ENCODE measurements at places on chromosomes 16 and 17.

DNA sequence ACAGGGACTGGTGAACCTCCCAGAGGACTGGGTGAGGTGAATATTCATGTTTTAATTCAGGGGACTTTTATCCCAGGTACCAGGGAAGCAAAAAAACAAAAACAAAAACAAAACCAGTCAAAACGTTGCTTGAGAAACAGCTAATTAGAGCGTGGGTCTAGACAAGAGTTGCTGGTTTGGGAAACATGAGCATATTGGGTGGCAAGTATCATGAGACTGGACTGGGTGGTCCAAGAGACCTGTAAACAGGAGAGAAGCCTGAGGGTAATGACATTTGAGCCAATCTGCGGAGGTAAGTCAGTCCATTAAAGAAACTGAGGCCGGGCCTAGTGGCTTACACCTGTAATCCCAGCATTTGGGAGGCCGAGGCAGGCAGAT is 11.5 kb upstream of the BPTF start:
- DNase-seq, result no peak

DNA sequence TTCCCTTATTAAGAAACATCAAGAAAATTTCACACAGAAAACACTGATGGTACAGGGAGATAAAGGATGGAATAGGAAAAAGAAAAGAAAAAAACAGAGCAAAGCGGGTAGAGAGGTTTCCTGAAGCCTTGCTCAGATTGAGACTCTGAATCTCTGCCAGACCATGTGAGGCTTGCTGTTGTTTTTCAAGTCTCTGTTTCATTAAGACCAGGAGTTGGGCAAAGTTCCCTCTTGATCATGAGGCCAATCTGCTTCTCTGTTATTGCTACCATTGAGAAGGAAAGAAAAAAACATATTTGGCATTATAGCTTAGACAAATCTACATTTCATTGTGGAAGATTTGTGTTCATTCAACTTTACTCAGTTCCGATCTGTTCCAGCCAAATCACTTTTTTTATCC is 201.6 kb upstream of the SOX9 start:
- no peak for DNase-seq

DNA sequence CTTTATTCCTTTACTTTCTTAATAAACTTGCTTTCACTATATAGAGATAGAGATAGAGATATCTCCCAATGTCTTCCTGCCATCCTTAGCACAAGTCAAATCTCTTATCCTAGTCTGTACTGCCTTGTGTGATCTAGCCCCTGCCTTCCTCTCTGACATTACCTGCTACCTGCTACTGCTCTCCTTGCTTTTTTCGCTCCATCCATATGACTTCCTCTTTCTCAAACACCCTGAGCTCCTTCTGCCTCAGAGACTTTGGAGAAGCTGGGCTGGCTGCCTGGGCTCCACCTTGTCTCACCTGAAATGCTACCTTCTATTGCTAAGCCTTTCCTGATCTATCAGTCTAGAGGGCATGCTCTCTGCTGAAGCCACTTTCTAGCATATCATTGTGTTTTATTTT is 24.7 kb upstream of the WSB1 start:
- no peak for DNase-seq

GRCh38 chr16:920051-920681 is 50.6 kb downstream of the LMF1 start:
- DNase-seq, result no peak

- no peak for DNase-seq
Observed at GRCh38 chr17:77377710-77378235, 237.0 kb downstream of the SEC14L1 start.

GRCh38 chr16:9034056-9034455 is 57.4 kb upstream of the HAPSTR1 start:
- no peak for DNase-seq

DNA sequence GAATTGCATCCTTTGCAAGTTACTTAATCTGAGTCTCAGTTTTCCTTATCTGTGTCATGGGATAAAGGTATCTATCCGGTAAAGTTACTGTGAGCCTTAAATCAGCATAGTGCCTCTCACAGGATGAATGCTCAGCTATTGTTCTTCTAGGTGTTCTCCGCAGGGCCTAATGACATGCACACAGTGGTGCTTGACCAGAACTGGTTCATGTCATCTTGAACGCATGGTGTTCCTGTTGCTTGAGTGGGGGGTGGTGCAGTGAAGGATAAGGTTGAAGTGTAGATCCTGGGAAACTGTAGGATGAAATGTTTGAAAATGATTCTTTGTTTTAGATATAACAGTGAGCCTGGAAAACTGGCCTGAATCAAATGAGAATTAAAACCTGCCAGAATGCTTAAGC is 4.0 kb downstream of the KRT40 start:
- DNase-seq, result no peak

- DNase-seq, result no peak
Observed at GRCh38 chr16:16015849-16016248, 66.4 kb downstream of the ABCC1 start.

- DNase-seq, result no peak
Observed at GRCh38 chr17:35160354-35161201, 13.0 kb downstream of the UNC45B start.

DNA sequence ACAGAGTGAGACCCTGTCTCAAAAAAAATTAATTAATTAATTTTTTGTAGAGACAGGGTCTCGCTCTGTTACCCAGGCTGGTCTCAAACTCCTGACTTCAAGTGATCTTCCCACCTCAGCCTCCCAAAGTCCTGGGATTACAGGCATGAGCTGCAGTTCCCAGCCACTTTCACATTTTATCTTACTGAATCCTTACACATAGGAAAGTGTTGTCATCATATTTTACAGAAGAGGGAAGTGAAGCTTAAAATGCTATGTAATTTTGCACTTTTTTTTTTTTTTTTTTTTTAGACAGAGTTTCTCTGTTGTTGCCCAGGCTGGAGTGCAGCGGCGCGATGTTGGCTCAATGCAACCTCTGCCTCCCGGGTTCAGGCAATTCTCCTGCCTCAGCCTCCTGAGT is 21.1 kb upstream of the ZNF629 start:
- DNase-seq, result no peak

DNA sequence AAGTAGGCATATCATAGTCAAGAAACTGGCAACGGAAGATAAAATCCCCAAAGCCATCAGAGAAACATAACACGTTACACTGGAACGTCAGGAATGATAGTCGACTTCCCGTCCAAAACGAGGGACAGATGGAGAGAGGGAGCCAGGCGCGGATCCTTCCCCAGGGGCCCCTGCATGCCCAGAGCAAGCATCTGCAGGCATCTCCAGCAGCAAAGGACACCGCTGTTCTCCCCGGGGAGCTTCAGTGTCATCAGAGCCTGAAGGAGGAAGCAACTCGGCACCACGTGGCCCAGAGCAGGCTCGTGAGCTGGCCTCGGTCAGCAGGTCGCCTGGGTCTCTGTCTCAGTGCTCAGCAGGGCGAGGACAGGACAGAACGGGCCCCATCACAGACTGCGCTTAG is 50.1 kb downstream of the LMF1 start:
- DNase-seq, result no peak

DNA sequence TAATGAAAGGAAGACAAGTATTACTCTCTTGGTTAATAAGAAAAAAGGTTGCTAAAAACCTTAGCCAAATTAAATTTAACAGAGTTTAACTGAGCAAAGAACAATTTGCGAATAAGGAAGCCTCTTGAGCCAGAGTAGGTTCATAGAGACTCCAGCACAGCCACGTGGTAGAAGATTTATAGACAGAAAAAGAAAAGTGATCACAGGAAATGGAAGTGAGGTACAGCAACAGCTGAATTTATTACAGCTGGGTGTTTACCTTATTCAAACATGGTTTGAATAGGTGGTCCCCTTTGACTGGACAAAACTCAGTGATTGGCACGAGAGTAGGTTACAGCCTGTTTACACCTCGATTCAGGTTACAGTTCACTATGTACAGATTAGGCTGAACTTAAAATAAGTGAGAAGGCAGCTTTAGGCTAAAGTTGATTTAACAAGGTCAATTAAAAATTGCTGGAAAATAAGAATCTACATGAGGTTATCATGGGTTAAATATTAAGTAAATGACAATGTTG is 3.3 kb upstream of the CCL15 start:
- no peak for DNase-seq

GRCh38 chr17:38421171-38421841 is 7.0 kb upstream of the ARHGAP23 start:
- no peak for DNase-seq

- DNase-seq, result no peak
Observed at GRCh38 chr16:65523283-65523944, 401.6 kb upstream of the CDH11 start.

DNA sequence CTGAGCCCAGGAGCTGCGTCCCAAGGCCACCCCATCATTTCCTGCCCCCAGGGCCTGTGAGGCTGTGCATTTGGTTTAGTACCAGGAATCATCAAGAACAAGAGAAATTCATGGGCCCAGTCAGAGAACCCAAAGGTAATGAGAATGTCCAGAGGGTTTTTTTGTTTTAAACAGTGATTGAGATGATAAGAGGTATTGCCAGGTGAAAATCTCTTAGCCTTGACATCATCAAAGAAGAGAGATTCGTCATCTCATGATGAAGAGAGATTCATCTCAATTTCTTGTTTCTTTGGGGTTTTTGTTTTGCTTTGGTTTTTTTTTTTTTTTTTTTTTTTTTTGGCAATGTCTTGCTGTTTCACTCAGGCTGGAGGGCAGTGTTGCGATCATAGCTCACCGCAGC is 170.6 kb upstream of the CACNG5 start:
- no peak for DNase-seq

- no peak for DNase-seq
Observed at GRCh38 chr17:1956134-1956533, 69.0 kb downstream of the RTN4RL1 start.

- DNase-seq, result no peak
Observed at GRCh38 chr16:88434746-88435145, 18.3 kb upstream of the ZFPM1 start.

DNA sequence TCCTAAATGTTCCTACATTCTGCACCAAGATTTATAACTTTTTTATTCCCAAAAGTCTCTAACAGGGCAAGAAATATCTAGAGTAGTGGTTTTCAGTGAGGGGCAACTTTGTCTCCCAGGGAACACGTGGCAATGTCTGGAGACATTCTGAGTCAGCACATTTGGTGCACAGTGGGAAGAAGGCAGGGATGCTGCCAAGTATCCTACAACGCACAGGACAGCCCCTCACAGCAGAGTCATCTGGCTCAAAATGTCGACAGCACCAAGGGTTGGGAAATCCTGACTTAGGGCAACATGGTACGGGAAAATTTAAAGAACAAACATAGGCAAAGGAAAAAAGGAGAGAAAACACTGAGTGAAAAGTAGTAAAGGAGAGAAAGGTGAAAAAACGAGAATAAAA is 61.8 kb downstream of the SMG6 start:
- no peak for DNase-seq

DNA sequence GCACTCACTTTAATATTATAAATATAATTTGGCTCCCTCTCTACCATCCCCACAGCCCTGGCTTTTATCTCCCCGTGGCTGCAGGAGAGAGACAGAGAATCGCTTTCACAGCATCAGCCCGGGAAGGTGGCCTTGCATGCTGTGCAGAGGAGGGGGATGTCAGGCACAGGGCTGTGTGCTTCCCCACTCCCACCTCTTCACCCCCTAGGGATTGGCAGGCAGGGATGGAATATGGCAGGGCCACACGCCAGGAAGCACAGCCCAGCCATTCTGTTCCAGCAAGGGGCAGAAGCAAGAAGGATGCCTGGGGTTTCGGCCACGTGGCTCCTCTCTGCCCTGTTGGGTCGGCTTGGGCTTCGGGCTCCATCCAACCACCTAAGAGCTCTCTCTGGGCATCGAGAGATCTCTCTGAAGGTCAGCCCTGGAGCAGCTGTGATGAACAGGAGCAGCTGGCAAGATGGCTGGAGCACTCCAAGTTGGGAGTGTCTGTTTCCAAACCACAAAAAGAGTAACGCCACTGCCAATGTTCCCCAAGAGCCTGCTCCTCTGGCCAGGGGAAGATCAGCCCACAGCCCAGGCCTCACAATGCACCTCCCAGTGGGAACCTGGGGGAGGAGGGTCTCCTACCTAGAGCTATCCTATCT is 223.2 kb downstream of the C16orf78 start:
- DNase-seq, result no peak

- DNase-seq, result no peak
Observed at GRCh38 chr16:14491861-14492529, 138.1 kb downstream of the PARN start.

DNA sequence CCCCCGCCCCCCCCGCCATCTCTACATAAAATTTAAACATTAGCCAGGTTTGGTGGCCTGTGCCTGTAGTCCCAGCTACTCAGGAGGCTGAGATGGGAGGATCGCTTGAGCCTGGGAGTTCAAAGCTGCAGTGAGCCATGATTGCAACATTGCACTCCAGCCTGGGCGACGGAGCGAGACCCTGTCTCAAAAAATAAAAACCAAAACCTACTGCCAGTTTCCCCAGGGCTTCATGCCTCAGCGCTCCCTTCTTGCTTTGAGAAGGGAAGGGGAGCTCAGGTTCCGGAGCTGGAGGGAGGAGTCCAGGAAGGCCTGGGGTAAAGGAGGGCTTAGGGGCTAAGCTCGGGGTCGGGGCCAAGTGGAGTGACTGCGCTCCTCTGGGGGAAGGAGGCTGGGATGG is 20.5 kb downstream of the PLCD3 start:
- DNase-seq, result no peak

DNA sequence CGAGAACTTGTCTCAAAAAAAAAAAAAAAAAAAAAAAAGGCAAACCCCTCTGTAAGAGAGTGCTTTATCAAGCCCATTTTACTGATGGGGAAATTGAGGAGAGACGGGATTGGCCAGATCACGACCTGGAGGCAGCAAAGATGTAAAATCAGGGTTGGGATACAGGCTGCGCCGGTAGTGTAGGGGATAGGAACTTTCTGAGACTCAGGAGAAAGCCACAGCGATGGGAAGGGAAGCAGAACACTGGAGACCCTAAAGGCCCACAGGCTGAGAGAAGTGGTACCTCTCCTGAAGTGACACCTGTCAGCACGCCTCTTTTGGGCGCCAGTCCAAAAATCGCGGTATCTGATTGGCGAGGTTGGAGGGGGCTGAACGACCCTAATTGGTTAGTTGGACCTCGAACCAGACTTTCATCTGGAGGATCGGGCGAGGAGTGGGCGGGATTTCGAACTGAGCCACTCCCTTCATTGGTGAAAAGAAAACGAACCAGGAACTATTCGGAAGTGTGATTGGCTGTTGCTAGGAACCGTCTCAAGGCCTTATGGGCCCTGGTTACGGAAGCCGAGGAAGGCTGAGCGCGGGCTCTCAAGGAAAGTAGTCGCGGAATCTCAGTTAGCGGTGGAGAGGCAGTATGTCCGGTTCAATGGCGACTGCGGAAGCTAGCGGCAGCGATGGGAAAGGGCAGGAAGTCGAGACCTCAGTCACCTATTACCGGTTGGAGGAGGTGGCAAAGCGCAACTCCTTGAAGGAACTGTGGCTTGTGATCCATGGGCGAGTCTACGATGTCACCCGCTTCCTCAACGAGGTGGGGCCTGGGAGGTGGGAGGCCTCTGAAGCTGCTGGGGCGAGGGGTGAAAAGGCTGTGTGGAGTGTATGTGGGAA is at the start of gene CYB5B:
TSS of gene CYB5B (plus strand) at position 567 of the 882 bp plus-strand sequence. CDS start at position 632, 65 bp downstream.
- DNase-seq, result peak; percentile 97

- DNase-seq, result no peak
Observed at GRCh38 chr17:29566473-29567303, at the start of gene ABHD15. Gene ABHD15, minus strand, starts transcription at chr17:29567037. Its CDS starts 71 bp downstream, at chr17:29566966.

DNA sequence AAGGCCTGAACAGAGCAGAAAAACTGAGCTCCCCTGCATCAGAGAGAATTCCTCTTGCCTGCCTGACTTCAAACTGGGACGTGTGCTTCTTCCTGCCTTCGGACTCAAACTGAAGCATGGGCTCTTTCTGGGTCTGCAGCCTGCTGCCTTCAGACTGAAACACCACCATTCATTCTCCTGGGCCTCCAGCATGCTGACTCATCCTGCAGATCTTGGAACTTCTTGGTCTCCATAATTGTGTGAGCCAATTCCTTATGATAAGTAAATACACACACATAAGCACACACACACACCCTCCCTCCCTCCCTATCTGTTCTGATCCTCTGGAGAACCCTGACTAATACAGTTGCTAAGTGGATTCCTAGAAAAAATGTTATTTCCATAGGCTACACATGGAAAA is 874.3 kb upstream of the EEF2KMT start:
- DNase-seq, result no peak
